ENCODE measurements at places on chromosomes 12 and 14.

DNA sequence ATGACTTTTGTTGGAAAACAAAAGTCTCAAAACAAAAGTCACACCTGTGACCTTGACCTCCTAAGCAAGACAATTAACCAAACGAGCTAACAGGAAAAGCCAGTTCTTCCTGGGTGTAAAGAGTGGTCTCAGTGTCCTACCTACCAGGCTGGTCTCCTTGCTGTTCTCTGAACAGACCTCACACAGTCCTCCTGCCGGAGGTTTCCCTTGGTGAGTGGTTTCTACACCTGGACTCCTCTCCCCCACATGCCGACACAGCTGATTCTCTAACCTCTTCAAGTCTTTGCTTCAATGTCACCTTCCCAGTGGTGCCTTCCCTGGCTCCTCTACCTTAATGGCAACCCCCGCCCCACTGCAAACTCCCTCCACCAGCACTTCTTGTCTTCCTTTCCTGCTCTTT, 238.6 kb downstream of the ZFP36L1 start:
- no peak for DNase-seq

DNA sequence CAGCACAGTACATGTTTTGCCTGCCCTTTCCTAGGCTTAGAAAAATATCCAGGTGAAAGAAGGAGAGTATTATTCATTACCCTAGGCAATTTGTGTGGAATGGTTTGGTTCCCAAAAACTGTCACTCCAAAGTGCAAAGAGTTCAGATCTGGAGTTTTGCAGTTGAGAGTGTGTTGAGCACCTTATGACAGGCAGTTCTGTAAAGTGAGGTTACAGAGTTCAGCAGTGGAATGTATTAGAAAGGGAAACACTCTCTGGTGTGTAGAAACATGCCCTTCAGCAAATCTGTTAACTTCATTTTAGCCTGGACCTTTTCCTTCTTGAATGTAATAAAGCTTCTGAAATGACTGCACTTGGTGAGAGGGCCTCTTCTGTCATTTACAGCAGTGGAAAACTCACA, 154.0 kb upstream of the SSTR1 start:
- DNase-seq = no peak

GRCh38 chr12:13979772-13980378, 1.5 kb downstream of the GRIN2B start:
- no peak for DNase-seq

DNA sequence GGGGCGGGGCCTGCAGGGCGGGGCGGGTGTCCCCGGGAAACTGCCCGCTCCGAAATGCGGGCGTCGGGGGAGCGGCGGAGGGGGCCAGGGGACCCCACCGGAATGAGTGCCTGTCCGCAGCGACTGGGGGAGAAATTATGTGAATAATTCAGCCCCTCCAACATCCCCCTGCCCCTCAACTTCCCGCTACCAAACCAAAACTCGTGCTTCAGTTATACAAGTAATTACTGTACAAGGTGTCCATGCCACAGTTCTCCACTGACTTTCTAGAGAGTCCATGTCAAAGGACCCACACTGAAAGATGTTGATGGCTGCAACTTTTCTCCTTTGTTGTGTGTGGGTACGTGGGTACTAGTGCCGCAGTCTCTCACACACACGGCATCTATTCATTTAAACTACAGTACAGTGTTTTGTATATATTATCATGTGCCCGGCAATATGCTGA, 414 bp upstream of the CDK17 start:
- DNase-seq = no peak

DNA sequence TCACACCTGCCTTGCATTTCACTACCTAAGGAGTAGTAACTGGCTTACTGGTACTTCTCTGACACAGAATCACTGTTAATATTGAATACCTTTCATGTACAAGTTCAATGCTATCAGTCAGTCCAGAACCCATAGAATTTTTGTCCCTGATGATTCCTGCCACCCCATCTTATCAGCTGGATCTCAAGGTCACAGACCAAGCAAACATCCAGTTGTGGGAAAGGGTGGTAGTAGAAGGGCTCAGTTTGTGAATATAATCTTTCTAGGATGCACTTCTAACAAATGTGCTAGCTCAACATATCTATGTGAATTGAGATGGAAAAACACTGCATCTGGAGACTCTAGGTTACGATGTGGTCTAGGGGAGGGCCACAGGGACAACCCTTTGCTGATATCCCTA, 14.1 kb downstream of the PPP1CC start:
- DNase-seq = no peak

GRCh38 chr14:59871166-59871495, 555 bp upstream of the RTN1 start:
- DNase-seq = no peak

DNA sequence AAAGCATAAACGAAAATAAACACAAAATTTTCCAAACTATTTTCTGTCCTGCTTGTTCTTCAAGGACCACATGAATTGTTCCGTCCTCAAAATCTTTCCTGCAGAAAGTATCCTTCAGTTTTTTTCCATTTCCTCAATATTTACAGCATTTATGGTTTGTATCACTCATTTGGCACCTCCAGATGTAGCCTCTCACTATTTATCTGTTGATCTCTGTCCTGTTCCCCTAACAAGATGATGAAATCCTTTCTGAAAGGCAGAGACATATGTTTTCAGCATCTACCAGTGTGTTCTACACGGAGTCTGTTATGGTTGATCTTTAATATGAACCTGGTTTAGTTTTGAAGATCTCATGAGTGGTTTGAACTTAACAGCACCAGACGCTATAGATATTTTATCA, 490.2 kb downstream of the NELL2 start:
- DNase-seq = no peak

DNA sequence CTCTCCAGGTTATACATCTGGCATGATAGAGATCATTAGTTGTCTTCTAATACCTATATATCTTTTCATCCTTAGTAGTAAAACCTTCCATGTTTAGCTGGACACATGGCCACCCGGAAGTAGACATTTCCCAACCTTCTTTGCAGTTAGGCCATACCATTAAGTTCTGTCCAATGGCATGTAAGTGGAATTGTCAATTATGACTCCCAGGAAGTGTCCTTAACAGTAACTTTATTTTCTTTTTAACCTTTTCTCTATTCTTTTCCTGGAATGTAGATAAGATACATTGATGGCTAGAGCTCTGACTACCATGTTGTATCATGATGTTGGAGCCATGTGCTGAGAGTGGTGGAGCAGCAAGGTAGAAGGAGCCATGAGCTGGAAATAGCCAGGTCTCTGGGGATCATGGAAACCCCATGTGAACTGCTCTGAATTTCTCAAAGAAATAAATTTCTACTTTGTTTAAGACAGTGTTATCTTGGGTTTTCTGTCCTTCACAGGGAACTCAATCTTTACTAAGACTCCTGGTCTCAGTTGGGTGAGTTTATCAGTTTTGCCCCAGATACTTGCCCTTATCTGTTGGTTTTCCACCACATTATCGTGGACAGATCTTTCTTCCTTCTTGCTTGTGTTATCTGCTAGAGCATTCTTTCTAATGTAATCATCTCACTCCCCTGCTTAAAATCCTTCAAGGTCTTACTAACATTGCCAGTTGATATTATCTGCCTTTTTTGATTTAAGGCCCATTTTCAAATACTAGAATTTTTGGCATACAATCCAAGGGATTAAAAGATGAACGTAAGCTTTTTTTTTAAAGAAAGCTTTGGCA, 5.1 kb upstream of the LTA4H start:
- DNase-seq = no peak

GRCh38 chr12:86669010-86669409, 412.8 kb upstream of the MGAT4C start:
- DNase-seq = no peak

DNA sequence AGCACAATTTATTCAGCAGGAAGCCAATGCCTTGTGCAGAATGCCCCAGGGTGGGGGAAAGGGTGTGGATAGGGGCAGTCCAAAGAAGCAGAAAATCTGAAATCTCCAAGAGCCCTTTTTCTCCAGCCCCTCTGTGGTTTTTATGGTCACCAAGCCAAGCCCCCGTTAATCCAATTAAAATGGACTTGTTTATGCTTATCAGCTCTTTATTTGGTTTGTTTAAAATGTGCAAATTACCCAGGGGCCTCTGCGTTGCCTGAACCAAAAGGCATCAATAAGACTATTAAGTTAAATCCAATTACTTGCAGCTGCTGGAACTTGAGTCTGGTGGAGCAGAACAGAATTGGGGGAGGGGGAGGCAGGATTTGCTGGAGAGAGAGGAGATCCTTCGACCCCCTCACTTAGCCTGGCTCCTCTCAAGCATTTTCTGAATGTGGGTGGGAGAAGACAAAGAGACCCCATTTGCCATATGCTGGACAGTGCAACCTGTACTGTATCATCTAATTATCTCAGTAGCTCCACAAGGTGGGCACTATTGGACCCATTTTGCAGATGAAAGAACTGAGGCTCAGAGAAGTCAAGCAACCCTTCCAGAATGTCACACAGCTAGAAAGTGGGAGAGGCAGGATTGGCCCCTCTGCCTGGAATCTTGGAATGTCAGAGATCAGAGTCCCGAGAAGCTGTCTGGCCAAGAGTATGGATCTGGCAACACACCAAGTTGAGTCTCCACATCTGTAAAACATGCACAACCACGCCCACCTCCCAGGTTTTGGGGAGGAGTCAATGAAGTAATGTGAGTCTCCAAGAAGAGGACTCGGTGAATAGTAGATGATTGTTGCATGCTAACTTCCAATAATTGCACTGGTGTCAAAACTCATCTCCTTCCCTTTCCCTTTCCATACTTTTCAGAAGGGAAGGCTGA, 66.9 kb downstream of the CMKLR1 start:
- DNase-seq = no peak

GRCh38 chr12:72865921-72866320, 593.8 kb downstream of the TRHDE start:
- DNase-seq = no peak

- DNase-seq = no peak
Measured at GRCh38 chr12:92608151-92609091, 94.4 kb upstream of the PLEKHG7 start.
